ENCODE measurements at places on chromosomes 7 and 10.

DNA sequence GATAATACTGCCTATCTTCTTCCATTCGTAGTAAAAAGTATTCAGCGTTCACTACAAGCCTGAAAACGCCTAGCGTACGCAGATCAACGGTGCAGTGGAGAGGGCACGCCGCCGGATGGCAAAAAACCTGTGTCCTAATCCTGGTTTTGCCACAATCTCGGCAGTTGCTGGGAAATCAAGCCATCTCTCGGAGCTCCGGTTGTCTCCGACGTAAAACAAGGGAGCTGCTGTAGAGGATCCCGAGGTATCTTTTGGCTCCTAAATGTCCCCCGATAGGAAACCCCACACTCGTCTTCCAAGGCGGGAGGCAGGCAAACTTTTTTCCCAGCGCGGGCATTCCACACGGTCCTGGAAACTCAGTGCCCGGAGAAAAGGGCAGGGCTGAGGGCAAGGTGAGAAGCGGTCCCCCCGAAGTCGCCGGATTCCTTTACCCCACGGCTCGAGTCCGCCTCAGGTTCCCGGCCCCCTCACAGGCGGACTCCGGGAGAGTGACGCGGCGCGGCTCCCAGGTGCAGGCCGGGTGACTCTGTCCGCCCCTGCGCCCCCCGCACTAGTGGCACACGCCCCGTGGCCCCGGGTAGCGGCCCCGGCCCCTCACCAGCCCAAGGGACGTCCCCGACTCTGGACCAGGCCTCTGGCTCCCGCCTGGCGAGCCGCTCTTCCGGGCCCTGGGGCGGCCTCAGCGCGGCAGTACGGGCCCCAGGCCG, 649 bp downstream of the IDE start:
- DNase-seq: peak; percentile 52

DNA sequence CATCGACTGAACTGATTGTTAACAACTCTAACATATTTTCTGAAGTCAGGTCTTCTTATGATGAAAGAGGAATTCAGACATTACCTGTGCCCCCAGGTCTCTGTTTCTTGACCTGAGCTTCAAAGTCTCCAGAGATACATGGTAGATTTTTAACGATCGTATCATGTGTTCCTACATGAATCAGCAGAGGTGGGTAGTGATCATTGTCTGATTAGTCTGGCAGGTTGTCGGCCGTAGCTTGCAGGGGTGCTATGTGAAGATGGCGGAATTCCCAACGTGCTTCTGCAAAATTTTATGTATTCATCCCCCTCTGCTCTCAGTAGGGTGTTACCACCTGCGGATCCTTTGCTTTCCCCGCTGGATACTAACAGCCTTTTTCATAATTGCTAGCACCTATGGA, 581.9 kb downstream of the GATA3 start:
- no peak for DNase-seq

GRCh38 chr10:78512205-78512550, 478.5 kb downstream of the RPS24 start:
- DNase-seq: no peak

- no peak for DNase-seq
These were observed 19.0 kb downstream of the NUDCD3 start for GRCh38 chr7:44471436-44471835.

DNA sequence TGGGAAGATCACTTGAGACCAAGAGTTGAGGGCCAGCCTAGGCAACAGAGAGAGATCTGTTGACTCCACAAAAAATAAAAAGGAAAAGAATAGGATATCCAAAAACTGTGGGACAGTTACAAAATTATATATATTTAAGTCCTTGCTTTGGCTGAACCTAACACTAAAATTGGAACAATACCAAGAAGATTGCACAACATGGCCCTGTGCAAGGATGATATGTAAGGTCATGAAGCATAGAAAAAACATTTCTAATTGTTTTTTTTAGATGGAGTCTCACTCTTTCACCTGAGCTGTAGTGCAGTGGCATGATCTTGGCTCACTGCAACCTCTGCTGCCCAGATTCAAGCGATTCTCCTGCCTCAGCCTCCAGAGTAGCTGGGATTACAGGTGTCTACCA, 139.0 kb downstream of the TPST1 start:
- DNase-seq: peak; percentile 85

Data from fibroblast of pulmonary artery (primary cell).